C1 segment of cervical spinal cord (tissue), 14 donors: ENCODE measurements at places on chromosomes 2 and 18.

- DNase-seq = no peak
Observed at GRCh38 chr2:72579591-72580180, 246.1 kb downstream of the EXOC6B start.

GRCh38 chr2:36333350-36334012 is 22.1 kb upstream of the CRIM1 start:
- no peak for DNase-seq

DNA sequence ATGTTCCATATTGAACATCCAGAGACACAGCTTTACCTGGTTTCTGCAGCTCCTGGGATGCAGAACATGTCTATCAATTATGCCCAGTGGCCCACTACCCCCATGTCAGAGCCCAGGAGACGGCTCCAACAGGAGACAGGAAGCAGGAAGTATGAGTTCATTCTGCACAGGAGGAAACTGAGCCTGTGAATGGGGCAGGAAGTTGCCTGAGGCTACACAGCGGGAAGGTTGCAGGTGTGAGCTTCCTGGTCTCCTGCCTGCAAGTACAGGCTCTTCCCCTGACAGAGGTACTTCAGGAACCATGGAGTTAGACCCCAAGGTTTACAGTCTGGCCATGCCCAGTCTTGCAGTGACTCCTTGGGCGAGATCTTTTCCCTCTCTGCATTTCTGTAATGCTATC is 2.8 kb upstream of the BOK start:
- no peak for DNase-seq

DNA sequence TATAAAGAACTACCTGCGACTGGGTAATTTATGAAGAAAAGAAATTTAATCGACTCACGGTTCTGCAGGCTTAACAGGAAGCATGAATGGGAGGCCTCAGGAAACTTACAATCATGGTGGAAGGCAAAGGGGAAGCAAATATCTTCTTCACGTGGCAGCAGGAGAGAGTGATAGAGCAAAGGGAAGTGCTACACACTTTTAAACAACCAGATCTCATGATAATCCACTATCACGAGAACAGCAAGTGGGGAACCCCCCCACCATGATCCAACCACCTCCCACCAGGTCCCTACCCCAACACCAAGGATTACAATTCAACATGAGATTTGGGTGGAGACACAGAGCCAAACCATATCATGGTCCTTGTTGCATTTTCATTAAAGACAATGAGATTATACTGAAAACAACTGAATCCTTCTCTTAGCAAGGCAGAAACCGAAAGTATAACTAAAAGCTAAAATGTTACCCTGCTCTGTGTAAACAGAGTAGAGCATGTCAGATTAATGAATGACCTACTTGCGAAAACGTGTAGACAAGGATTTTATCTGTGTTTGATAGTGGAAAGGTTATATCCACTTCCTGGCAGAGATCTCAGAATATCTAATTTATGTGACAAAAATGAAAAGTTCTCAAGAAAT is 60.1 kb upstream of the RBBP8 start:
- DNase-seq = no peak

DNA sequence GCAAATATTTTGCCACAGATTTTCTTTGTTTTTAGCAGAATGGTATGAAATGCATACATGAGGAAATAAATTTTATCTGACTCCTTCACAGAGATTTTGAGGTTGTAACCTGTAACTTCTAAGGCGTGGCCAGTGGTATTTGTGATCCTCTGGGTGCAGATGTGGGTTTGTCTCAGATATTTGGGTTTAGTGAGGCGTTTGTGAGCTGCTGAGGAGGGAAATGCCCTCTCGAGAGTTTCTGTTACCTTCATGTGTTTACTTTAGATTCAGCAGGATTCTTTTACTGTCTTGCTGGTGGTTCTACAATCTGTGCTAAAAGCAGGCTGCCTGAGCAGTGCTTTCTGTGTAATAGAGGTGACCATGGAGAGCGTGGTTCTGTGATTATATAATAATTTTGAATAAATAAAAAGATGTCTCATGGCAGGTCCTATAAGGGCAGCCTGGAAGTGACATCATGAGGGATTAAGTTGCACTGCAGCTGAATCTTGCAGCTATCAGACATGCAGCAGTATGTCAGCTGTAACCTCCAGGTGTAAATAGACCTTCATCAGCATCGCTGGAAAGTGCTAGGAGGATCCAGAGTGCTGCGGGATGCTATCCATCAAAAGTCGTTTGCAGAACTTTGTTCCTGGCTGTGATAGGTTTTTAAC is 34.1 kb downstream of the TANC1 start:
- DNase-seq = no peak

DNA sequence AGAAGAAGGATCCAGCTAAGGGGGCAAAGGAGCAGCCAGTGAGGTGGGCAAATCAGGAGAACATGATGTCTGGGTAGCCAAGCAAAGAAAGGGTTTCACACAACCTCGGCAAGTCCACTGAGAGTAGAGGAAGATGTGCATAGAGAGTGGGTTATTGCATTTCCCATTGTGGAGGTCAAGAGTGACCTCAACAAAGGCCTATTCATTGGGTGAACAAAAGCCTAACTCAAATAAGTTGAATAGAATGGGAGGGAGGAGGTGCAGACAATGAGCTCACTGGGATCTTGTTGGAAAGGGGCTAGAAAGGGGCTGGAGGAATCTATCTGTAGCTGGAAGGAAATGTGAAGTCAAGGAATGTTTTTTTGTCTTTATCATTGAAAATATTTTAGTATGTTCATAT is 14.0 kb upstream of the PDCL3 start:
- peak; percentile 52 for DNase-seq

GRCh38 chr2:172085460-172086159 is at the start of gene DLX1:
DLX1 (plus strand) TSS chr2:172085507; CDS start chr2:172085678, 171 bp downstream.
- DNase-seq = no peak

GRCh38 chr2:134683561-134684112 is 35.2 kb downstream of the TMEM163 start:
- no peak for DNase-seq

GRCh38 chr2:43224131-43224570 is 2.3 kb downstream of the ZFP36L2 start:
- DNase-seq = peak; percentile 63

GRCh38 chr18:35817604-35818352 is 154.7 kb upstream of the RMP24 start:
- no peak for DNase-seq
